ENCODE measurements at places on chromosomes 16 and 17.
A peak's percentile ranks its signal among the peaks of the same experiment; 100 is the strongest.

GRCh38 chr16:27244363-27244755 lies 24.2 kb downstream of the NSMCE1 start:
- DNase-seq: no peak

- DNase-seq: peak; percentile 47
Measured at GRCh38 chr17:79836972-79837887, 2.0 kb downstream of the CBX4 start.

DNA sequence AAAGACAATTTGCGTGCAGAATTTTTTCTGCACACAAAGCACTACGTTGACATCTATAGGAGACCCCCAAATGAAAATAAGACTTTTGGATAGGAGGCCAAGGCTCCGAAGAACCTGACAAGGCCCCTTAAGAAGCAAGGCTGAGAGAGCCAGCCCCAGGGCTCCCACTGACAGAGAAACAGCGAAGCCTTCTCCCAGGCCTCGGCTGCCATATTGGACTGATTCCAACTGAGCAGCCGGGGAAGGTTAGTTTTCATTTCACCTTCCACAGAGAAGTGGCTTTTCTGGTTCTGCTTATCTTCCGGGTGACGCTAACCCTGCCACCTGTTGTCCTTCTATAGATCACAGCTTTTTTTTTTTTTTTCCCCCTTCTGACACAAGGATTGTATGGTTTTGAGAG lies 356.7 kb downstream of the SOX9 start:
- DNase-seq: no peak

- no peak for DNase-seq
Measured at GRCh38 chr17:1134634-1135324, 45.0 kb downstream of the ABR start.

DNA sequence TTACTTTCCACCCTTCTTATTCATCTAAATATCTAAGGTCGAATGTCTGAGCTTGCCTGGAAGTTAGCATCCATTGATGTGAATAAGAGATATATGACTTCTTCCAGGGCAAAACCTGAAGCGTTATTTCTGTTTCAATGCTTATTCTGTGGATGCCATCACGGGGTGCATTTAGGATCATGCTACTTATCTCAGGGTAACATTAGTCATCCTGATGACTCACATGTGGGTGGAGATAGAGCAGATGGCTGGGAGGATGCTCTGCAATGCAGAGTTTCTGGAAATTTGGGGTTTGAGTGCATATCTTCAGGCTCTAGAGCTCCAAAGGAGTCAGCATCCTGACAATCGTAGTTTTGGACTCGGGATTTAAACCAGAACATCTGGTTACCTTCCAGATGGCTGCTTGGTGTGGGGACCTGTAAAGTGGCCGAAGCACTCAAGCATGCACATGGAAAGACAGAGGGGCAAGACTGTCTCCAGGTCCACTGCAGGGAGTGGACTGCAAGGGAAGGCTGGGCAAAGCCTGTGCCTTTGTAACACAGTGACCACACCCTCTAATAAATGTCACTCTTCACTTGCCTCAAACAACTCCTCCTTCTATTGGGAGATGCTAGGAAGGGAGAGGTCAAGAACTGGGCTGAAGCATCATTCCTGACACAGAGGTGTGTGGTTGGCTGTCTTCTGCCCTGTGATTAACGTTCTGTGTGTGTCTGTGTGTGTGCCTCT lies 175.2 kb upstream of the SALL1 start:
- no peak for DNase-seq

GRCh38 chr17:43530288-43531081 lies 15.7 kb downstream of the ETV4 start:
- peak; percentile 93 for DNase-seq

DNA sequence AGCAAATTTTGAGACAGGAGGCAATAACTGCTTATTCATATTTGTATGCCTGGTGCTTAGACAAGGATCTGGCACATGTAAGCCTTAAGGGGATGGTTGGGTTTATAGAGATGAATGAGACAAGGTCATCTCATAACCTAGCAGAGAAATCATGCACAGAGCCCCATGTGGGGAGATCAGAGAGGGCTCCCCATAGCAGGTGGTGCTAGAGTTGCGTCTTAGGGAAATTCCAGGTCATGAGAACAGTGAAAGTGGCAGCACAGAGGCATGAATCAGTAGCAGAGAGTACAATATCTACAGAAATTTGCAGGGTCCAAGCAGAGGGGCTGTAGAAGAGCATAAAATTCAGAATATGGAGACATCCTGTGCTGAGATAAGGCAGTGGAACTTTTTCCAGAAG lies 57.3 kb downstream of the SLC6A2 start:
- DNase-seq: no peak

DNA sequence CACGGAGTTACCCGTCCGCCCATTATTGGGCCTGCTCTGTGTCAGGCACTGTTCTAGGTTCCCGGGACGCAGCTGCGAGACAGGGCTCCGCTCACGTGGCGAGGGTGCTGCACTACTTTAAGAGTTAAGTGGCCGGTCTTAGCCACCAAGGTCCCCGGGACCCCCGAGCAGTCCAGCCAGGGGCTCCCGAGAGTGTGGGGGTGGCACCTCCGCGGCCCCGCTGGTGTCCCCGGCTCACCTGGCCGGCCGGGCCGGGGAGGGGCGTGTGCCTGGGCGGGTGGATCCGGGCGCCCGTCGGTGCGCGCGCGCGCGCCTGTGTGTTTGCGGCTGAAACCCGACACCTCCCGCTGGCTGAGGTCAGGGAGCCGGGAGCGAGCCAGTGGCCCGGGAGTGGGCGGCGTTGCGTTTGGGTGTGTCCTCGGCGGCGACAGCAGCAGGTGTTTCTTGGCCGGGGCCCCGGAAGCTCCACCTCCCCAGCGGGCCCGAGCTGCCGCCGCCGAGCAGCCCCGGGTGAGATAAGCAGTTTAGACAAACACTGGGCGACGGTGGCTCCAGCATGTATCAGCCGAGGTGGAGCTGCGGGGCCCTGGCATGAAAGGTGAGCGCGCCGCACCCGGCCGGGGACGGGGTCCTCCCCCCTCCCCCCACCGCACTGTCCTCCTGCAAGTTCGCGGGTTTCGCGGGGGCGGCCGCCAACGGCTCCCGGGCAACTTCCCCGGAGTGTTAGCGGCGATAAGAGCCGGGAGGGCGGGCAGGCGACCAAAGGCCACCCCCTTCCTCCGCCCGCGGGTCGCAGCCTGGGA lies at the start of gene GSE1:
TSS of gene GSE1 (plus strand) at position 522 of the 803 bp plus-strand sequence. CDS start at position 592, 70 bp downstream.
- DNase-seq: peak; percentile 85

DNA sequence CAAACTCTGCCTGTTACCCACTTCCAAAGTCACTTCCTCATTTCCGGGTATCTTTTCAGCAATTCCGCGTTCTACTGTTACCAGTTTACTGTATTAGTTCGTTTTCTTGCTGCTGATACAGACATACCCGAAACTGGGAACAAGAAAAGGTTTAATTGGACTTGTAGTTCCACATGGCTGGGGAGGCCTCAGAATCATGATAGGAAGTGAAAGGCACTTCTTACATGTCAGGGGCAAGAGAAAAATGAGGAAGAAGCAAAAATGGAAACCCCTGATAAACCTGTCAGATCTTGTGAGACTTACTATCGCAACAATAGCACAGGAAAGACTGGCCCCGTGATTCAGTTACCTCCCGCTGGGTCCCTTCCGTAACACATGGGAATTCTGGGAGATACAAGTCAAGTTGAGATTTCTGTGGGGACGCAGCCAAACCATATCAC lies 30.9 kb downstream of the PAFAH1B1 start:
- no peak for DNase-seq

GRCh38 chr16:20647736-20648135 lies 49.7 kb downstream of the ACSM1 start:
- DNase-seq: no peak

GRCh38 chr16:54432897-54433229 lies 146.3 kb upstream of the IRX3 start:
- DNase-seq: no peak

- peak; percentile 91 for DNase-seq
Measured at GRCh38 chr17:49556223-49556943, 19.3 kb upstream of the NXPH3 start.

GRCh38 chr17:42924891-42925290 lies 24.3 kb downstream of the G6PC1 start:
- DNase-seq: no peak

GRCh38 chr16:67028696-67029253 lies at the start of gene CBFB:
CBFB (plus strand) TSS chr16:67029149; CDS start chr16:67029408, 259 bp downstream.
- peak; percentile 92 for DNase-seq

GRCh38 chr17:59723607-59724006 lies 16.2 kb downstream of the VMP1 start:
- no peak for DNase-seq

DNA sequence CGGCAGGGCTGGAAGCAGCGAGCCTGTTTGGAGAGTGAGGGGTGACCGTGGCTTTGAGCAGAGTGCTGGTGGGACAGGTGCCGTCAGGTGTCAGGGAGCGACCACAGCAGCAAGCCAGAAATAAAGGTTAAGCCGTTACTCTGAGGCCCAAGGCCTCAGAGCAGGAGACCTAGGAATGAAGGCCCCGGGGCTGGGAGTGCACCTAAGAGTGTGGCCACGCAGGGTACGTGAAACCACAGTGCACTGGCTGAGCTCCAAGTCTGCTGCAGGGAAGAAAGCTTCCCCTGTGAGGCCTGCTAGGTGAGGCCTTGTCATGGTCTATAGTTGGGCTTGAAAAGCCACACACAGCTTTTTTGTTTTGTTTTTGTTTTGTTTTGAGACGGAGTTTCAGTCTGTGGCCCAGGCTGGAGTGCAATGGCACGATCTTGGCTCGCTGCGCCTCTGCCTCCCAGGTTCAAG lies 8.7 kb downstream of the CLUAP1 start:
- DNase-seq: no peak

GRCh38 chr16:19874851-19875546 lies 9.6 kb downstream of the GPRC5B start:
- no peak for DNase-seq

GRCh38 chr17:37065486-37066321 lies 117.0 kb downstream of the AATF start:
- no peak for DNase-seq

DNA sequence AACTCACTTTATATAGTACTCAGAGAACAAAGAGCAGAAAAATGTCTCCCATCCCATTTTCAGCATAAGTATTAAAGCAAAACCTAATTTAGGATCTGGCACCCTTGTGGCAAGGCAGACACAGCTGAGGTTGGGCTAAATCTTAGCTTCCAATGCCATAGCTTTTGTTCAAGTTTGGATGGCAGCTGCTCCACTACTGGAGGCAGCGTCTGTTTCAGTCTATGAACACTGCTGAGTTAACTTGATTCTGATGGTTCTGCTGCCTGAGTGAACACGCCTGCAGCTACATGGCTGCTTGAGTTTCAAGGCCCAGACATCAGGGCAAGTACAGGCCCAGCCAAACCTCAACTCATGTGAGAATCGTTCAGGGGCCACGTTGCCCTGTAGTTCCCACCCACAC lies 178.2 kb upstream of the RPH3AL start:
- no peak for DNase-seq

DNA sequence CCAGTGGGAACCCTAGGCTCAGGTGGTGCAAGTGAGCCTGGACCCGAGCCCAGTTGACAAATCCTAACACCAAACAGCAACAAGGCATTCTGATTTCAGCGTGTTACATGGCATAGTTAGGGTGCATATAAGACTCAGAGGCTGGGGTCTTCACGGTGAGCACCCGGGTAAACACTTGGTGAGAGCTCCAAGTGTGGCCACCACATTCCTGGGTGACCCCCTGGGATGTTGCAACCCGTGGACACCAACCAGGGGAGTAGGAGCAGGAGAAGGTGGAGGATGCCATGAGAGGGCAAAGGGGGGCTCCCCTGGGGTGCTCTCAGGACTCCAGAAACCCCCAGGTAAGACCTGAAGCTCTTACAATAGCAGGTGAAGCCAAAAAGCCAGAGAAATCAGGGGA lies 69.9 kb upstream of the CDH5 start:
- DNase-seq: no peak

DNA sequence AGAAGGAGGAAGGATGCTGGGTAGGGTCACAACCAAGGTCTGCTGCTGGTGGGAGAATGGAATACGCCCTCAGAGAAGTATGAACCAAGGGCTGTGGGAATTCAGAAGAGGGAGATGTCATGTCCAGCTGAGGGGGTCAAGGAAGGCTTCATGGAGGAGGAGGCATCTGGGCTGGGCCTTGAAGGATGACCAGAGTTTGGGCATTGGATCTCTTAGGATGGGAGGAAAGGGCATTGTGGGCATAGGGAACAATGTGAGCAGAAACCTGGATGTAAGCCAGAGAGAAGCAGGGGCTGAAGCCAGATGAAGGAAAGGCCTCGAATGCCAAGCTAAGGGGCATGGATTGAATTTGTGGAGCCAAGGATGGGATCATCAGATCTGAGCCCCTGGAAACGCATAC lies 49.2 kb upstream of the MAP3K14 start:
- DNase-seq: no peak

- DNase-seq: no peak
Measured at GRCh38 chr16:9446471-9447194, 355.2 kb downstream of the HAPSTR1 start.

DNA sequence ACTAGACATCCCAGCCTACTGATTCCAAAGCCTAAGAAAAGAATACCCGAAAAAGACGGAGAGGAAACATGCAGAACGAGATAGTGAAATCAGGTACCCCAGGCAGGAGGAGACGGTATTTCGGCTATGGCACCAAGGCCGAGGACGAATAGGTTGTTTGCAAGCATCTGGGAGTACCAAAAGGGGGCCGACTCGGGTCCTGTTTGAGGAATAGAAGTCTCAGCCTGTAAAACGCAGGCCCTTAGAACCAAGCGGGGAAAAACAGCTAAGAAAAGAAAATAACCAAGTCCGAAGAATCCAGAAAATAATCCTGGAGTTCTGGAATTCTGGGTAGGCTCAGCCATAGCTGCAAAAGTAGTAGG lies 537 bp downstream of the SLC35B1 start:
- DNase-seq: no peak
